Neural progenitor cell (in vitro differentiated cells): ENCODE measurements at places on chromosomes 16 and 17.

GRCh38 chr16:10870808-10871156 lies 6.2 kb upstream of the CIITA start:
- DNase-seq = no peak

DNA sequence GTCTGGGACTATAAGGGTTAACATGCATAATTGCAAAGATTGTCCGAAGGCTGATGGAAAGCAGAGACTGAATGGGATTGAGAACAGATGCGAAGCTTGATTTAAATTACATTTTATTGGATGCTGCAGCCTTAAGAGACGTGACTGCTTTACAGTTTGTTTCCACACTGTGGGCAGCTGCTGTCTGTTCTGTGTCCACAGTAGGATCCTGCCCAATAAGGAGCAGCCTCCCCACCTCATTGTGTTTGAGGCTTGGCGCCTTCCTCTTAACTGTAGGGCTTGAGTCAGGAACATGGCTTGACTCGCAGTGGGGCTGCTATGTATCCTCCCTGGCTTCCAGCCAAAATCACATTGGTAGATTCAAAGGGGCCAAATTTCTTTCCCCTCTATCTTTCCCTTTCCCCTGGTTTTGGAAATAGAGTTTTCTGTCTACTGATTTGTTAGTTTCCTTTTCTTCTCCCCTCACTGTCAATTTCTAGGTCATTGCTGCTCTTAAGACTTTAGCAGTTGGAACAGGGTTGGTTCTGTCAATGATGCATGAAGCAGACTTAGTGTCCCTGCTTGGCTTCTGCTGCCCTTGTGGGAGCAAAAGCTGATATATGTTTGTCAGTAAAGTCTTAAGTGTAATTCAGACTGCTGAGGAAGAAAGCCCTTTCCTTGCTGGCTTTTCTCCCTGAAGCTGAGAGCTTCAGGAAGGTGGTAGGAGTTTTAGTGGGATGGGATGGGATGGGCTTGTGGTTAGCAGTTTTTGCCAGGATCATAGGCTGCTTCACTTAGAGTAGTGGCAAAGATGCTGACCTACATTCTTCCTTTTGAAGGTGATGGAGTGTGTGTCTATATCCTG lies 5.0 kb upstream of the RARA start:
- DNase-seq = no peak

DNA sequence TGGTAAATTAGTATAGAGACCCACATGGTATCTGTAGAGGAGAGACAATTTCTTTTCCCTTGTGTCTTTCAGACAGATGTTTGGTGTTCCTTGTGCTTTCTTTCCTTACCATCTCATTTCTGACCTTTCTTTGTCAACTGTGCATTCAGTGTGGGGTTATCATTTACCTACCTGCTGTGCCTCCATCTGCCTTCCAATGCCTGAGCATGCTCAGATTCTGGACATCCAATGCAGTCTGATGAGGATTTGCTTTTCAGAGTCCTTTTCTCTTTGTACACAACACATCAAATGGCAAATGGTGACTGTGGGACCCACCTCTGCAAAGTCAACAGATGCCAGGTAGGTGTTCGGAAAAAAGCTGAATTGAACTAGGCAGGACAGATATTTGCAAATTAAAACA lies 364.8 kb downstream of the CA10 start:
- DNase-seq = no peak

GRCh38 chr17:41988418-41988817 lies 21.8 kb downstream of the CNP start:
- no peak for DNase-seq

DNA sequence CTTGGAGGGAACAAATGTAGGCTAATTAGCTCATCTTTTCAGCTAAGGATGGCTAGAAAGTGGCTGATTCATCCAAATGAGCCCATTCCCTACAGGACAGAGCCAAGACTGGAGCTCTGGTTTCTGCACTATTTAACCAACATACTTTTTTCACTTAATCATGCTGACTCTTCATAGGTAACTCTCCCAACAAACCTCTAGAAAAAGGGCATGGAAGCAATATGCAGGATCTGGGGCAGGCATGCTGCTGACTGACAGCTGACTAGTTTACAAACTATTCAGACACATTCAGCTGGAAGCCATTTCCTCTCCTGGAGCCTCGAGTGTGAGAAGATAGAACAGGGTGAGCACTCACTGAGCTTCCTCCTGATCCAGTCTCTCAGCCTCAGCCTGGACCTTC lies 6.2 kb downstream of the BECN1 start:
- DNase-seq = no peak
